ENCODE measurements at places on chromosomes 12 and 14.
A peak's percentile ranks its signal among the peaks of the same experiment; 100 is the strongest.

DNA sequence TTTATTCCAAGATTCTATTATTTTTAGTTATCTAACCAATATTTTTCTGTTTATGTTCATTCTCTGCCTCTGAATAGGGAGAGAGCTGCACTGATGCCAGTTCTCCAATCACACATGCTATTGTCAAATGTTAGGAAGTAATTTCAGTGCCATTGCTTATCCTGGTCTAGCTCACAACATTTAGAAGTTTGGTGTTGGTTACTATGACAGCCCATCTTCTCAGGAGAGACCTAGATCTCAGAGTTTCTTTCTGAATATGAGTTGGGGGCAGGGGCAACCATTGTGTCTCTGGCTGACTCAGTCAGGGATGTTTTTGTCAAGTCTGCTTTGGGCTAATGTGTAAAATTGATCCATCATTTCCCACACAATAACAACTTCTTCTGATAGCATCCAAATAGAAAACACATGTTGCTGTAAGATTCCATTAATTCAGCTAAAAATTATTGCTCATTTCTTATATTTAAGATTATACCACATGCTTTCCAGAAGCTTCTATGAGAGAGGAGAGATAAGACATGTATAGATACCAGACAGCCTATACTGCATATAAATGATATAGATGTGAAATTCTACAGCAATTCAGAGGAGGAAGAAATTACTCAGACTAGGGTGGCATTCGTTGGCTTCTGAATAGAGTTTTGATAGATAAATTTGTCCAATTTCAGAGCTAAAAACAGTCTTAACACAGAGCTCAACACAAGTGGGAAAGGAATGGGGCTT is 64.8 kb downstream of the DACT1 start:
- no peak for DNase-seq

DNA sequence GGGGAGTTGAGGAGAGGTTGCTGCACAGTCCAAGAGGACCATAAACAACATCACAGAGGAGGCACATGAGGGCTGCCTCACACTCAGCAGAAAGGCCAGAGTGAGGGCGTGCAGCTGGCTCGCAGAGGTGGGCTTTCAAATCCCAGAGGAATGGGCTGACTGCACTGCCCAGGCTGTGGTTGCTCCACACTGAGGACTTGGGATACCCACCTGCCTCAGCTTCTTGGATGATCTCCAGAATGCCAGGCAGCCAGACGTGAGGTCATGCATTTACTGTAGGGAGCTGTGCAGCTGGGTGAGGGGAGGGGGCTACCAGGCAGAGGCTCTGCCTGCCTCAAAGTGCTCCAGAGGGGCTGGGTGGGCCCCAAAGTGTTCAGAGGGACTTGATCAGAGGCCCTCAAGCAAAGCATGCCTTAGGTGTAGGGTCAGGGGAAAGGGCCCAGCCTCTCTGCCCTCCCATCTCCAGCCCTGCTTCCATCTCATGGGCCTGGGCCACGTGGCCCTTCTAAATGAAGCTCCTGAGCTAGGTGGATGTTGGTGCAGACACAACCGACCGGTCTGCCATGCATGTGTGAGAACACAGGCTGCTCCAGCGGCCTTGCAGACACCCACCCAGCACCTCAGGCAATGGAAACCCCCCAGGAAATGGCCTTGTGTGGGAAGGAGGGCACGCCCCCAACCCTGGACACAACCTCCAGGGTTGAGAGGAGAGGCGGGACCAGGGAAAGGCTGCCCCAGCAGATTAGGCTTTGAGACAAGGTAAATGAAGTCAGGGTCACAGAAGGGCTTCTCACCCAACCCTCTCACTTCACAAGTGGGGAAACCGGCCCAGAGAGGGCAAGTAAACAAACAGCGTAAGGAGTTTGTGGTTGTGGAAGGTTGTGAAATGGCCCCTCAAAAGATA is 90.8 kb downstream of the NTF3 start:
- DNase-seq, result no peak

GRCh38 chr14:88488081-88488480 is 66.7 kb downstream of the PTPN21 start:
- no peak for DNase-seq

GRCh38 chr12:84276215-84276614 is 636.4 kb downstream of the SLC6A15 start:
- no peak for DNase-seq

- DNase-seq, result no peak
These were observed 40.8 kb downstream of the NINJ2 start for GRCh38 chr12:622416-622815.

GRCh38 chr14:96479435-96480146 is 22.6 kb upstream of the PAPOLA start:
- no peak for DNase-seq

DNA sequence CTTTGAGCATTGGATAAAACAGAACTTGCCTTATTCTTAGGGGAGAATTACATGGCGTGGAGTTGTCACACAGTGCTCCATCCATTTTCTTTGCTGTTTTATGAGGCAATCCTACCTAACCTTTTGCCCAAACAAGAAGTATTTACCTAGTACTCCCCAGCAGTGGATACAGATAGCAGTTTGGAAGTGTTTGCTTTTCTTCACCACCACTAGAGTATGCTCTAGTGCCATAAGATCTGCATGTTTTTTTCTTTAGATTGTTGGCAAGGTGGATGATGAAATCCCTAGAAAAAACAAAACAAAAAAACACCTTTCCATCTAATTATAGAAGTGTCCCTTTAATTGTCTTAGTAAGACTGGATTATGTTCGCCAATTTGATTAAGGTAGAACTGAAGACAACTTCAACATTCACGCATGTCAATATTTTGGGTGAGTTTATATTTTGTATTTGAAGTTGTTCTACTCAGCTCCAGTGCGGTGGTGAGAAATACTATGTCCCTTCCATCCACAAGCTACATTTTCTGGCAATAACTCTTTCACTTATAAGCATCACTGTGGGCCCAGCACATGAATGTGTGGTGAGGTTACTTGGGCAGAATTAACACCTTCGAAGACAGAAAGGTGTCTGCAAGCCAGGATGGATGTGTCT is 23.6 kb upstream of the TMEM260 start:
- peak; percentile 25 for DNase-seq

All from NCI-H774 (cell line).